ENCODE measurements at places on chromosomes 11 and 22.

DNA sequence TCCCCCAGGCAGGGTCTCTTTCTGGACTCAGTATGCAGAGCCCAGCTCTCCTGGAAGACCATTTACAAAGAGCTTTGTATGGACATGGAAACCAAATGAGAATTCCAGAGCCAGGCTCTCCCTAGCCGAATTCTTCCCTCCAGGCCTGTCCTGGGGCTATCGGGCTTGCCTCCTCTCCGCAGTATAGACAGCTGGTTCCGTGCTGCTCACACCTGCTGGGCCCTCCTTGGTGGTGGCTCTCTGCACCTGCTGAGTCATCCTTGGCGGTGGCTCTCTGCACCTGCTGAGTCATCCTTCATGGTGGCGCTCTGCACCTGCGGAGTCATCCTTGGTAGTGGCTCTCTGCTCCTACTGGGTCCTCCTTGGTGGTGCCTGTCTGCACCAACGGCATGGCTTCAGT lies 743.5 kb downstream of the BRD1 start:
- no peak for DNase-seq

GRCh38 chr11:16191212-16191867 lies 165.0 kb downstream of the SOX6 start:
- DNase-seq = no peak

- no peak for DNase-seq
Observed at GRCh38 chr11:69637941-69638871, 2.8 kb upstream of the CCND1 start.

GRCh38 chr22:19401483-19401882 lies 30.1 kb downstream of the HIRA start:
- no peak for DNase-seq

GRCh38 chr11:57792060-57792541 lies 30.5 kb downstream of the CTNND1 start:
- DNase-seq = peak; percentile 47

DNA sequence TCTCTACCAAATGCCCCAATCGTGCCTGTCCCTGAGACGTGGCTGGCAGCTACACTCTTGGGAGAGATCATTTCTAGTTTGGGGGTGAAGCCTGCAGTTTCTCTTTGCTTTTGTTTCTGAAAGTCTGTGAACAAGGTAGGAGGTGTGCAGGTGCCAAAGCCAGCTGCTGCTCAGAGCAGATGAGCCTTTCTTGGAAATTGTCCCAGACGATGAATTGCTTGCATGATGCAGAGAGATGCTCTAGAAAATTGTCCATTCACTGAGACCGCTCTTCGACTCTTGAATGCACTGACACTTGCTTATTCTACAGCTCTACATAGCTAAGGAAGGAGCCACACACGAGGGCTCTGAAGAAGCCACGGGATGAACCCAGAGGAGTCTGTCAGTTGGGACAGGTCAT lies 225.6 kb upstream of the E2F8 start:
- DNase-seq = no peak

GRCh38 chr11:77174559-77174958 lies 46.5 kb downstream of the MYO7A start:
- no peak for DNase-seq

DNA sequence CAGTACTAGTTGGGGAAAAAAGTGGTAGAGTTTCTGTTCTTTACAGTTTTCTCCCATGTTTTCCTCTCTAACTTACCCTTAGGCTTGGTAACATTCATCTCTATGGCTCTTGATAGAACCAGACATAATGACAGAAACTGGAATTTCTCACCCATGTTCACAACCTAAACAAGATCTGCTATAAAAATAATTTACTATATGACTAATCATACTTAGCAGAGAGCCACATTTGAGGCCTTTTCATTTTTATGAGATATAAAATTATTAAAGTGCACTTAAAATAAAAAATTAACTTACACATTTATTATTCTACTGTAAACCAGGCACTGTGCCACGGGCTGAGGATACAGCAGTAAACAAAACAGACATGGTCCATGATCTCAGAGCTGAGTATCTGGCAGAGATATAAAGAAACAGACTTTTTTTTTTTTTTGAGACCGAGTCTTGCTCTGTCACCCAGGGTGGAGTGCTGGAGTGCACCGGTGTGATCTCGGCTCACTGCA lies 98.1 kb downstream of the GAB2 start:
- no peak for DNase-seq

DNA sequence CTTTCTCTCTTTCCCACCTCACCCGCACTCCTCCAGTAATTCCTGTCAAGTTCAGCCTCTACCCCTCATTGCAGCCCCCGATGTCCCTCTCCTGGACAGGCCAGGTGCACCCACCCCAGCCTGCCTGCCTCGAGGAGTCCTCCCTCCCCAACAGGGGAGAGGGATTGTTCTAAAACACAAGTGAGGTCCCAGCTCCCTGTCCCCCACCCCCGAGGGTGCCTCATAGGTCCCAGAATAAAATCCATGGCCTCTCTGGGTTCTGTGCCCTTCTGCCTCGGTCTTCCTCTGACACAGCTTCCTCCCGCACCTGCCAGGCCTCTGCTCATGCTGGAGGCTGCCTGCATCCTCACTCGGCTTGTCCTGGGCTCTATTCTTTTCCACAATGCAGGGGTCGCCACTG lies 720.1 kb downstream of the BRD1 start:
- DNase-seq = no peak

GRCh38 chr11:96155627-96156378 lies 187.2 kb downstream of the MAML2 start:
- DNase-seq = no peak
